ENCODE measurements at places on chromosomes 3 and 15.

GRCh38 chr15:95162531-95162930 is 931.2 kb downstream of the MCTP2 start:
- no peak for DNase-seq

DNA sequence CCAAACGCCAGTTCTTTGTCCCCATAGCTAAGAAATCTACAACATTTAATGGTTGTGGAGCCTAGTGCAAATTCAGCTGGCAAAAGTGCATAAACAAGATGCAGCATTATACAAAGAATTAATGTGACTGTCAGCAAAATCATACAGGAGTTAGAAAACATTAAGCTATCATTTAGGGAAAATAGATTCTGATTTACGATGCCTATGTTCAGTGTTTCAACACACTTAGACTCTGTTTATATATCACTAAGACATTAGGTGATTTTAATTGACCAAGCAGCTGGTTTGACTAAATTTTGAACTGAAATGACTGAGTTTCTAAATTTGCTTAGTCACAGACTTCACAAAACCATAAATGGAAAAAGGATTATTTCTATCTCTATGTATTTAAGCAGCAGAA is 1076.8 kb downstream of the TBL1XR1 start:
- no peak for DNase-seq

DNA sequence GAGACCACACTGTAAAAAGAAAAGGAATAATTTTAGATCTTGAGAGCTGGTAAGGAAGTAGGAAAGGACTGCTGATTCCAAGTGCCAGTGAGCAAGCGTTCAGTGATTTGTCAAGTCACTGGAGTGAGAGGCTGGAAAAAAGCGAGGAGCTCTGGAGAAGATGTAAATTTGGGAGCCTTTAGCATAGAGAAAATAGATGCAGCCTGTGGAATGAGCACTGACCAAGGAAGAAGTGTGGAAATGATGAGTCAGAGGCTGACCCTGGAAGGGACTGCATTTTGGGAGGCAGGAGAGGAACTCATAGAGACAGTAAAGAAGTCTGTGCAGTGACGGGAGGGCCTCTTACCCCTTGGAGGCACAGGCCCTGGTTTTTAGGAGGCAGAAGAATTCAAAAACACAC is 17.1 kb upstream of the ABTB1 start:
- no peak for DNase-seq

DNA sequence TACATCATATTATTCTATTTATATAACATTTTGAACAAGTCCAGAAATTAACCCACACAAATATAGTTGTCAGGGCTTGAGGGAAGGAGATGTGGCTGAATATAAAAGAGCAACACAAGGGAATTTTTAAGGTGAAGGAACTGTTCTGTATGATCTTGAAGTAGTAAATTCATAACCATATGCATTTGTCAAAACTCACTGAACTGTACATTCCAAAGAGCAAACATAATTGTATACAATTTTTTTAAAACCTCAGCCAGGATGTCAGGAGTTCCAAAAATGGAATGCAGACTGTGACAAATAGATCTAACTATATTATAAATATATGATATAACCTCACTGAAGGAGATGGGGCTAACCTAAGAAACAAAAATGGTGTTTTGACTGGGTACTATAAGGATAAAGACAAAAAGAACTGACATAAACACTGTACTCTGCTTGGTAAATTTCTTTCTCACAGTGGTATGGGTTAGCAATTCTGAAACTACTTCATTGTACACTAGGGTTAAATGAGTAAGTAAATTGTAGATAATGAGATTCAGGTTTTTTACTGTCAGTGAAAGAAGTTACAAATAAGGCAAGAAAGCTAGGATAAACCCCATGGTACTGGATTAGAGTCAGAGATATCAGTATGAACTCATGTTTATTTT is 14.4 kb downstream of the GOLGB1 start:
- DNase-seq: no peak

GRCh38 chr15:91283155-91283554 is 183.1 kb downstream of the SV2B start:
- no peak for DNase-seq

Measured in stimulated activated CD4-positive, alpha-beta T cell treated with anti-CD3 and anti-CD28 coated beads, Interleukin-12 subunit alpha, Interleukin-12 subunit beta, amount 100 ng/mL, for 24 hours (primary cell).